BE2C (cell line): ENCODE measurements at places on chromosomes 7 and 10.

- DNase-seq = no peak
These were observed 264.9 kb upstream of the FERD3L start for GRCh38 chr7:19410106-19410505.

- no peak for DNase-seq
These were observed 135.3 kb upstream of the ITGB1 start for GRCh38 chr10:33093362-33093761.

GRCh38 chr10:71694039-71694501, 25.5 kb downstream of the C10orf105 start:
- DNase-seq = no peak

- no peak for DNase-seq
These were observed 1.8 kb downstream of the TNRC18 start for GRCh38 chr7:5421714-5422395.

DNA sequence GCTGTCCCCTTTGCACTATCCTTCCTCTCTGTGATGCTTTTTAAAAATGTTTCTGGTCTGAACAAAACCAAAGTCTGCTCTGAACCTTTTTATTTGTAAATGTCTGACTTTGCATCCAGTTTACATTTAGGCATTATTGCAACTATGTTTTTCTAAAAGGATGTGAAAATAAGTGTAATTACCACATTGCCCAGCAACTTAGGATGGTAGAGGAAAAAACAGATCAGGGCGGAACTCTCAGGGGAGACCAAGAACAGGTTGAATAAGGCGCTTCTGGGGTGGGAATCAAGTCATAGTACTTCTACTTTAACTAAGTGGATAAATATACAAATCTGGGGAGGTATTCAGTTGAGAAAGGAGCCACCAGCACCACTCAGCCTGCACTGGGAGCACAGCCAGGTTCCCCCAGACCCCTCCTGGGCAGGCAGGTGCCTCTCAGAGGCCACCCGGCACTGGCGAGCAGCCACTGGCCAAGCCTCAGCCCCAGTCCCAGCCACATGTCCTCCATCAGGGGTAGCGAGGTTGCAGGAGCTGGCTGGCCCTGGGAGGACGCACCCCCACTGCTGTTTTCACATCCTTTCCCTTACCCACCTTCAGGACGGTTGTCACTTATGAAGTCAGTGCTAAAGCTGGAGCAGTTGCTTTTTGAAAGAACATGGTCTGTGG, 11.4 kb upstream of the CSGALNACT2 start:
- no peak for DNase-seq

DNA sequence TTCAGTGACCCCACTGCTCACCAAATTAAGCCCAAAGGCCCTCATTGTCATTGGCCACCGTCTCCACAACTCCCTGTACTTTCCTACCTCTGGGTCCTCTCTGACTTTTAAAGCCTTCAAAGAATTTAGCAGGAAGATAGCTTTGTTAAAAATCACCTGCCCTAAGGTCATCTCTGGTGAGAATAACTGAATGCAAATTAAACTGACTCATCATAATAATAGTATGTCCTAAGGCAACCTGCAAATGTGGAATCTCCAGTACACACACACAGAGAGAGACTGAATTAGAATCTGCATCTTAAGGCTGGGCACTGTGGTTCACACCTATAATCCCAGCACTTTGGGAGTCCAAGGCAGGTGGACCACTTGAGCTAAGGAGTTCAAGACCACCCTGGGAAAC, 24.1 kb downstream of the OAT start:
- no peak for DNase-seq

- no peak for DNase-seq
These were observed 206.8 kb downstream of the KLF6 start for GRCh38 chr10:3578159-3578558.

GRCh38 chr10:31170636-31171035, 139.0 kb upstream of the ZNF438 start:
- DNase-seq = no peak

DNA sequence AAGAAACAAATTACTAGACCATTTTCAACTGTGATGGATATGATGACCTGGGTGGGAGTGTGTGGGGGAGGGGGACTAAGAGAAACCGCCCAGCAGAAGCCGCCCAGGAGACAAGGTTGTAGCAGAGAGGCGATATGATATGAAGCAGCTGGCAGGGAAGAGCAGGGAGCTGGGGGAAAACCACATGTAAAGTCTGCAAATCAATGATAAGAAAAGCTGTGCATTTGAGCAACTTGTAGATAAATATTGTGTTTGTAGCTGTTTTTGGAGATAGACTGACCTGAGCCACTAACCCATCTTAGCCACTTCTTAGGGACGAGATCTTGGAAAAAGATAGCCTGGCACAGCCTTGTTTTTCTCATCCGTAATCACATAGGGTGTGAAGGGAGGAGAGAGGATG, 252.6 kb downstream of the SEC23IP start:
- DNase-seq = peak; percentile 10

- no peak for DNase-seq
These were observed 479.6 kb downstream of the GPAM start for GRCh38 chr10:111703986-111704385.

DNA sequence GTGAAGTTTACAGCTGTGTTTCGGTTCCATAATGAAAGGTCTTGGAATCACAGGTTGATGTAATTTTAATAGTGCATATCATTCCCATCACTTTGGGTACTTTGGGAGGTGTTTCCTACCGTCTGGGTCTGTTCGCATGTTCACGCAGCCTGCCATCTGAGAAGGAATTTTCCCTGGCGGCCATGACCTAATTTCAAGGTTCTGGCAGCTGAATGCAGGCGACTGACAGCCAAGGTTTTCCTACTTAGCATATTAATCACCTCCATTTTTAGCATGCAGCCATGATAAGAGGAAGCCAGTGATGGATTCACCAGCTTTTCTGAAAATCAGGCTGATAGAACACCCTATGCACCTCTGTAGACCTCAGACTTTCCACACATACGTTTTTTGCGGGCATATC, 319.1 kb upstream of the TMEM229A start:
- DNase-seq = no peak

DNA sequence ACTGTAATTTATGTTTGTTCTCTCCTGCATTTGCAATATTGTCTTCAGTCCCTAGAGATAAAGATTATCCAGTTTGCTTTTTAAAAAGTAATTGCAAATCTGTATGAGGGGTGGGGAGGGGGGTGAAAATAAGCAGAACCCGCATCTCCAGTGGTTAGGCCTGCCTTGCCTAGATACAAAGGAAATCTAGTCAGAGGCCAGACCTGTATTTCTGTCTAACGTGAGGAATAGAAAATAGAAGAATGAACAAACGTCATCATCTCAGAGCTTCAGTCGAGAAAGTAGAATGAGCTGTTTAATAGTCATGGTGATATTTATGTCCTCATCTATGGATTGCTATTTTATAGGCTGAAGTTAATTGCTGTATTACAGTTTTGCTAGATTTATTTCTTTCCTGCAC, 284.2 kb downstream of the BICC1 start:
- no peak for DNase-seq

DNA sequence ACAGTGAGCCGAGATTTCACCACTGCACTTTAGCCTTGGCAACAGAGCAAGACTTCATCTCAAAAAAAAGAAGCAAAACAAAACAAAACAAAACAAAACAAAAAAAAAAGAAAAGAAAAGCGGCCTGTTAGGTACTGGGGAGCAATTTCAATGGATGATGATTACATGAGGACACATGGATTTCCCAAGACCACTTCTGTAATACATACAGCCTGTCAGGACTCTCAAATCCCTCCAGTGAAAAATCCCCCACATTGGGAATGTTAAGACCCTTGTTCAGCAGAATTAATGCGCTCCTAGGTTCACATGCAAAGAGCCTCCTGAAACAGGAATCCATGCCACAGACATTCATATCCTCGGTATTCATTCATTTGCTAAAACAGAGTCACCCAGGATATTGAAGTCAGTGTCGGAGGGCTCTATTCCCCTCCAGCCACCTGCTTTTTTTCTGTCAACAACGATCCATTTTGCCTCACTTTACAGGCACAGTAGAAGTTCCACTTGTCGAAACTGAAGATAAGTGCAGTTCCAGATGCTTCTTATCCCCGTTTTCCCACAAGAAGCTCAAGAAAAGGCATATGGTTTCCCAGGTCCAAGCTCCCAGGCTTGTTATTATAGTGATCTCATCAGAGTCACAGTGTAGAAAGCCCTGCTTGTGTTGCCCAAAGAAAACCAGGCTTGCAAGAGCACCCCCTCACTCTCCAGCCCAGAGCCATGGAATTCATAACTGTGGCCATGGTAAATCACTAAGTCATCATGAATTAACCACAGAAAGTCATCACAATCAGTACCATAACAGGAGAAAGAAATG, 20.2 kb downstream of the SLC16A12 start:
- DNase-seq = no peak

GRCh38 chr10:124978376-124978725, 36.4 kb downstream of the ZRANB1 start:
- DNase-seq = no peak

DNA sequence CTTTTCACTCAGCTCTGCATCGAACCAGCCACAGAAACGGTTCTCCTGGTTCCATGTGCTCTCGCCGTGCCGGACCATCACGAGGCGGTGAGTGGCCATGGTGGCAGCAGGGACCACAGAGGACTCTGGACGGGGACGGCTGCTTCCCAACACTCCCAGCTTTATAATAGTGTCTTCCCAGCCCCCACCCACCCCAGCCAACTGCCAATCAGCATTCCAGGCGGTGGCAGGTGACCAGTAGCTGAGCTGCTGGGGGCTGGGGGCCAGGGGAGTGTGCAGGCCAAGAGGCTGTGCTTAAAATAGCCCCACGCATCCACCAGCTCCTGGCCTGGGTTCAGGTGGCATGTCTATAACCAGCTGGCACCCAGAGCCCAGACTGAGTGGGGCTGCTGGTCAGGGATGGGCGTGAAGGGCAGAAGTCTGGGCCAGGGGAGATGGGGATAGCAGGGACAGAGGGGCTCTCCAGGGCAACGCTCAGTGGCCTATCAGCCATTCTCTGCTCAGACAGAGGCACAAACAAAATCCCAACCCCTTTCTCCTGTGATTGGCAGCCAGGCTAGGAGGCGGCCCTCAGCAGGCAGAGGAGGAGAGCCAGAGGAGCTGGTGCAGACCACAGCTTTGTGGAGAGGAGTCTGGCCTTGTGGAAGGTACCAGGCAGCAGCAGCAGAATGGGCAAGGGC, at the start of gene PGAM2:
Gene PGAM2 (minus strand): TSS at position 137 of the 680 bp plus-strand sequence. CDS start 38 bp downstream, at position 99.
- peak; percentile 77 for DNase-seq

GRCh38 chr7:97835296-97836138, 36.7 kb downstream of the ASNS start:
- DNase-seq = peak; percentile 76

- DNase-seq = no peak
These were observed 56.0 kb upstream of the COMTD1 start for GRCh38 chr10:75291805-75292204.

DNA sequence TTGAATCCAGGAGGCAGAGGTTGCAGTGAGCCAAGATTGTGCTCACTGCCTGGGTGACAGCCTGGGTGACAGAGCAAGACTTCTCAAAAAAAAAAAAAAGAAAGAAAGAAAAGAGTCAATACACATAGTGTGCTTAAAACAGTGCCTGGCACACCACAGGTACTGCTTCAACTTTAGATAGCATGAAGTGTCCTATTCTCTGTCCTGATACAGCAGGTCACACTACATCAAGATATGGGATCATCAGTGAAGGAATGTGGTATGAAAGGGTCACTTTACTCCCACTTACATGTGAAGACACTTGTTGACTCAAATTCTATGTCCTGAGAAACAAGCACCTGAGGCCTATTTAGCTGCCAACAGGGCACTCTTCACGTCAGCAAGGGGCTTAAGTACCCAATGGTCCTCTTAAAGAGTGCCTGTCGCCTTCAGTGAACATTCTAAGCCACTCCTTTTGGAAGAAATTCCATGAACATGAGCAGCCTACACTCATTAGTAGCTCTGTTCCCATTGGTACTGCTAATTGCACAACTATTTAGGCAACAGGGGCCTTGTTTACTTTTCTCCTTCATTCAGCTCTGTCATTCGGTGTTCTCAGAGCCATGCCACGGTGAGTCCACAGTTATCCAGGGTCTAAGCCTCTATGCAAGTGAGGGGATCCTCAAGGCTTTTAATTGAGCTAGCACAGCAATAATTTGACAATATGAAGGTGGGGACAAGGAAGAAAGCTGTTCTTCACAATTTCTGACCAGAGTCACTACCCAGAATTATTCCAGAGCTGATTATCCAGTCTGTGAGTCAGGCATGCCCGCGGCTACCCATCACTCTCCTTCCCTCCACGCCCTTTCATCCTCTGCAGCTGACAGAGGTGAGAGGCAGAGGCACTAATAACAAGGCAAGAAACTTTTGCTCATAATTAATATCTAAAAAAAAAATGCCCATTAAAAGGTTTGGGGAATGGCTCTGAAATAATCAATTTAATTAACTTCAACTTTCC, 56.6 kb upstream of the PTN start:
- DNase-seq = no peak

- DNase-seq = no peak
These were observed 127.5 kb downstream of the CUBN start for GRCh38 chr10:17001961-17002749.

GRCh38 chr10:49164559-49165188, 23.5 kb downstream of the TMEM273 start:
- peak; percentile 42 for DNase-seq

DNA sequence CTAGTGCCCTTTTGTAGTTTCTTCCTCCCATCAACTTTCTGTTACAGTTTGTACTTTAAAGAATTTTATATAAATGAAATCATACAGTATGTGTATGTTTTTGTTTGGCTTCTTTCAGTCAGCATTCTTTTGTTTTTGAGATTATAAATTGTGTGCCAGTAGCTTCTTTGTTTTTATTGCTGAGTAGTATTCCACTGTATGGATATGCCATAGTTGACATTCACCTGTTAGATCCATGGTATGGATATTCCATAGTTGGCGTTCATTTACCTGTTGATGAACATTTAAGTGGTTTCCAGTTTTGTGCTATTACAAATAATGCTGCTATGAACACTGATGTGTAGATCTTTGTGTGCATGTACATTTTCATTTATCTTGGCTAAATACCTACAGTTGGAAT, 70.8 kb upstream of the SYPL1 start:
- no peak for DNase-seq

- no peak for DNase-seq
These were observed 36.5 kb downstream of the ZMIZ1 start for GRCh38 chr10:79105150-79105739.

- no peak for DNase-seq
These were observed 84.0 kb upstream of the PPP1R17 start for GRCh38 chr7:31603046-31603445.

DNA sequence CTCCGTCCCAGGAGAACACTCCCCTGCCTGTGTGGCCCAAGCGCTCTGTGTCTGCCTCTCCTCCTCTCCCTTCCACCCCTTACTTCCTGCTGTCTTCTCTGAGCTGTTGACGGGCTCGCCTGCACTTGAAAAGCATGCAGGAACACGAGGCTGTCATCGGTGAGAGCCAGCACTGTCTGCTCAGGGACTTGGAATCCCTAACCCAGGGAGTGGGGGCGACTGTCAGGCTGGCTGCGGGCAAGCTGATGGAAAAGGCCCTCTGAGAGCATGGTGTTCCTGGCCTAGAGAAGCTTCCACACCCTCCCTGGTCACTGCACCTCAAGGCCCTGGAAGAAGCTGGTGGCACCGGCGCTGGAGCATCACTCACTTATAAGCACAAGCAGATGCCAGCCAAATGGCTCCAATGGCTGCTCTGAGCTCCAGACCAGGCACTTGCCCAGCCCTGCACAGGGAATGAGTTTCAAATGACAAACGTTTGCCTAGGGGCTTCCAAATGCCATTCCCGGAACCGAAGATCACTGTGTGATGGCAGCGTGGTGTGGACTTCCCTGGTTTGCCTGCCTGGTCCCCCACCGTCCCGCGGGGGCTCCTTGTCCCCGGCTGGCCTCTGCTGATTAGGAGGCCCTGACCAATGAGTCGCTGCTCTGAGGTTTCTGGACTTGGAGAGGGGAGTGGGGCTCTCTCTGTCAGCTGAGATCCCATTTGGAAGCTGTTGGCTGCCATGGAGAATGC, 56.7 kb upstream of the EBF3 start:
- DNase-seq = no peak

- DNase-seq = no peak
These were observed 40.4 kb downstream of the PROSER2 start for GRCh38 chr10:11863353-11864109.
